Cardiac fibroblast (primary cell): ENCODE measurements at places on chromosomes 6 and 20.
A peak's percentile ranks its signal among the peaks of the same experiment; 100 is the strongest.

DNA sequence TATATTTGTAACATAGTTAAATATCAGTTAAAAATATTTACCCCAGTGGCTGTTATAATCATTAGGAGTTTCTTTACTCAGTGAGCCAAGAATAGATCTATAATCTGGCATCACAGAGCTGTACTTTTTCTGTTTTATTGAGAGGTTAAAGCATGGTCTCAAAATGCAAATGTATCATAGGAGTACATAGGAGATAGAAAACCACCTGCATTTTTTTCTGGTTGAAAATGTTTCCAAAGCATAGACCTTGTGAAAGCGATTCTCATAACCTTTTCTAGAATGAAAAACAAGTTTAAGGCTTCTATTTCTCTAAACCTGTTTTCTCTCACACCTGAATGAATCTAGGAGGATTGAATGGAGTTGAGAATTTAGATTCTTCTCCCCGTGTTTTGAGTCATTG lies 14.4 kb downstream of the KCNQ5 start:
- DNase-seq, result no peak

DNA sequence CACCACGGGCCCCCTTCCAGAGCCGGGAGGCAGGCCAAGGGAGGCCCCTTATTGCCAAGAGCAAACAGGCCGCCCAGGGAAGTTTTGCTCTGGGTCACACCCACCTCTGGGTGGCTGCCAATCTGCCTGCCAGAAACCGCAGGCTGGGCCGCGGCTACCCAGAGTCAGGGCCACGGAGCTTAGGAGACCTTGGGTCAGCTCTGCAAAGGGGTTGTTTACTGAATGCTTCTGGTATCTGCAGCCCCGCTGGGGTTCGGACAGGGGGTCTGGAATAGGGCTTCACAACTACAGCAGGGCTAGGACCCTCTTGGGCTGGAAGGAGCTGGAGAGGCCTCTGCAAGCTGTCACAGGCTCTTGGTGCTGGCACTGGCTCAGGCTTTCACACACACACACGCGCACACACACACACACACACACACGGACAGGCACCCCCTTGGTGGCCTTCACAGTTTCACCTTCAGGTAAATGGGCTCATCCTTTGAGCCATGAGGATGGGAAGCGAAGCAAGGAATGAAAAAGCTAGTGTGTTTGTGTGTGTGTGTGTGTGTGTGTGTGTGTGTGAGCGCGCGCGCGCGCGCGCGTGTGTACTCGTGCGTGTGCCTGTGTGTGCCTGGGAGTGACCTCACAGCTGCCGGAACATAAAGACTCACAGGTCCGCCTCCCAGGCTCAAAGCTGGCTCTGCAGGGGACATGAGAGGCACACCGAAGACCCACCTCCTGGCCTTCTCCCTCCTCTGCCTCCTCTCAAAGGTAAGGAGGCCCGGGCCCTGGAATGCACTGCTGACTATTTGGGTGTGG lies at the start of gene CCN5:
Gene CCN5 (plus strand): TSS at position 669 of the 798 bp plus-strand sequence. CDS start 22 bp downstream, at position 691.
- peak; percentile 92 for DNase-seq

DNA sequence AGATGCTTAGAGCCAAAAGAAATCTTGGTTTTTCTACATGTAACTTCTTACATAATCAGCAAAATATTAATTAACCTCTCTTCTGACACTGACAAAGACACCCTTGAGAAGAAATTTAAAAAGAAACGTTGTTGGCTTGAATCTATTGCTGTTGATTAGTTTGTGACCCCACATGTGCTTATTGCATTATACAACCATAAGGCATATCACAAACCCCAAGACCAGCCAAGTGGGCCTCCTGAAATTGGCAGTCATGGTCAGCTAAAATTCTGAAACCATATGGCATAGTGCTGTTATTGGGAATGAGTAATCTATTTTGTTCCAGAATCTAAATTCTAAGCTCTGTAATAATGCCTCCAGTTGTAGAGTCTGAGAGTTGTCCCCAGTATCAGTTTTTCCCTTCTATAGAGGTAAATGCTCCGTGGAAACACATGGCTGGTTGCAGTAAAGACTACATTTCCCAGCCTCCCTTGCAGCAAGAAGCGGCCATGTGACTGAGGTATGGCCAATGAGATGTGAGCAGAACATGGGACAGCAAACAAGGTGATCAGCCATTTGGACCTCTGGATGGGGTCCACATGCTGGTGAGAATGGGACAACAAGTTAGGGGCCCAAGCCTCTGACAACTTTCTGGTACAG lies 42.3 kb upstream of the PTPN1 start:
- DNase-seq, result peak; percentile 66

- no peak for DNase-seq
These were observed 73.8 kb downstream of the LRRC1 start for GRCh38 chr6:53868626-53869025.
